ENCODE measurements at places on chromosomes 5 and 9.

DNA sequence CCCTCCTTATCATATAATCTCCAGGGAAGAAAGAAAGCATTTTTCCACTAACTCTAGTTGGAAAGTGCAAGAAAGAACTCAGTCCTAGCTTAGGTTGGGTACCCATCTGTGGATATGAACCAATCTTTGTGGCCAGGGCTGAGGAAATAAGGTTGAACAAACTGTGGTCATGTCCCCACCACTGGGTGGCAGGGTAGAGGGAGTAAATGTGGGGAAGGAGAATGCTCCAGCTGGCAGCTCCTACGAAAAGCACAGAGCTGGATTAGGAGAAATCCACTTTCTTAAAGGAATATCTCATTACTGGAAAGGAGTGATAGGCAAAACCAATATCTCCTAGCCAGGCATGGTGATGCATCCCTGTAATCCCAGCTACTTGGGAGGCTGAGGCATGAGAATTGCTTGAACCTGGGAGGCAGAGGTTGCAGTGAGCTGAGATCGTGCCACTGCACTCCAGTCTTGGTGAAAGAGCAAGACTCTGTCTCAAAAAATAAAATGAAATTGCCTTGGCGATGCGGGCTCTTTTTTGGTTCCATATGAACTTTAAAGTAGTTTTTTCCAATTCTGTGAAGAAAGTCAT is 175.1 kb downstream of the CCDC192 start:
- no peaks in the 10 kb centered on the region for H3K27me3 ChIP-seq
- no peak for DNase-seq
- H3K4me3 ChIP-seq: no peak overlapping the region
- H3K27ac ChIP-seq: no peak overlapping the region
- H3K36me3 ChIP-seq: no peaks in the 10 kb centered on the region

- no peaks in the 10 kb centered on the region for H3K27me3 ChIP-seq
- DNase-seq: no peak
- no peaks in the 10 kb centered on the region for H3K36me3 ChIP-seq
- H3K4me1 ChIP-seq: no peaks in the 10 kb centered on the region
- no peak overlapping the region for H3K4me3 ChIP-seq
- H3K27ac ChIP-seq: no peak overlapping the region
Observed at GRCh38 chr9:84513473-84513872, 156.1 kb upstream of the NTRK2 start.

DNA sequence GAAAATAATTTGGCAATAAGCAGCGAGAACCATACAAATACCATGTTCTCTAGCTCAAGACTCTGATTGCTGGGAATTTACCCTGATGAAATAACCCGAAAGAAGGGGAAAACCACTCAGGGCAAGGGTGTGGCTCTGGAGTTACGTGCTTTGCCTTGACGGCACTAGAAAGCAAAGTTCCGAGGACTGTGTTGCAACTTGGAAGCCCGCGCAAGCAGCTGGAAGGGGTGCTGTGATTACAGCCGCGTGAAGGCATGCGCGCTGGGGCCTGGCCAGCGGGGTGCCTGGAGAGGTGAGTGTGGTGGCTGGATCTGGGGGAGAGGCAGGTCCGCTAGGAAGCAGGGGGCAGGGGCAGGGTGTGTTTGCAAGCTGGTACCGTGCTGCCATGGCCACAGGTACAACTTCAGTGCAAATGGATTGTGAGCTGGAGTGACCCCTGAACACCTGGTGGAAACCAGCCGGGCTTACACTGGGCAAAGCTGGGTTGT is 52.6 kb upstream of the CNOT6 start:
- H3K36me3 ChIP-seq: no peaks in the 10 kb centered on the region
- no peak overlapping the region for H3K4me3 ChIP-seq
- no peaks in the 10 kb centered on the region for H3K27me3 ChIP-seq

DNA sequence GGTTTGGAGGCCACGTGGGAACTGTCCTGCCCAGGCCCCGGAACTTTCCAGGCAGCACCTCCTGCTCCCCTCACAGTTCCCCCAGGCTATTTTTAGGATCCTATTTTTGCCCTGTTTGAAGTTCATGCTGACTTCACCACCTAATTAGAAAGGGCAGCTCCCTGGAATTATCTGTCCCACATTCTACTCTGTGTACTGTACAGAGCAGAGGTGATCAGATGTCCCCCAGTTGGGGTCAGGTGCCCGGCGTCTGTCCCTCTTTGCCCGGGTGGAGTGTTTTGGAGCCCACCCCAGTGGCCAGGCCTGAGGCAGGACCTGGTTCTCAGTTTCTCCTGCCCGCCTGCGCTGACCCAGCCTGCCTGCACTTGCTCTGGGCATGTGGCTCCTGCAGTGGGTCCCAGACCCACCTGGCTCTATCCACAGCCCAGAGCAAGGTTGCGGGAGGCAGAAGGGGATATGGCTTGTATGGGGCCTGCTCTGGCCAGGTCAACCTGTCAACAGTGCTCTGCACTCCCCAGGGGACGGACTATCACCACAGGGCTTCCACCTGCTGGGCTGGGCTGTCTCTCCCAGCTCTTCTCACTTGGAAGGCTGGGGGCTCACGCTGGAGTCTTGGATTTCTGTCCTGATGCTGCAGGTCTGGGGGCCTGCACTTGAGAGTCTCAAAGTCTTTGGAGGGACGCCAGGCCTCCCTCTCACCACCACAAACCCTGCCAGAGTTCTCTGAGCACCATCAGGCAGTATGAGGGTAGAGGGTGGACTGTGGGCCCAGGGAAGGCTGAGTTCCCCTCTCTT is 268.3 kb downstream of the GADD45G start:
- no peak overlapping the region for H3K27ac ChIP-seq
- H3K36me3 ChIP-seq: no peaks in the 10 kb centered on the region
- H3K27me3 ChIP-seq: no peaks in the 10 kb centered on the region
- no peaks in the 10 kb centered on the region for H3K4me1 ChIP-seq
- no peak overlapping the region for H3K4me3 ChIP-seq
- no peak for DNase-seq

- H3K27ac ChIP-seq: peak overlapping the region; percentile 95
- H3K4me1 ChIP-seq: peaks cover 34% of the 10 kb centered on the region
- no peaks in the 10 kb centered on the region for H3K27me3 ChIP-seq
- H3K4me3 ChIP-seq: peak overlapping the region; percentile 95
- H3K36me3 ChIP-seq: no peaks in the 10 kb centered on the region
- DNase-seq: peak; percentile 74
Observed at GRCh38 chr9:111896942-111897600, 457 bp downstream of the UGCG start.

- H3K36me3 ChIP-seq: no peaks in the 10 kb centered on the region
- DNase-seq: no peak
- H3K27me3 ChIP-seq: no peaks in the 10 kb centered on the region
- no peak overlapping the region for H3K27ac ChIP-seq
- no peak overlapping the region for H3K4me3 ChIP-seq
Observed at GRCh38 chr9:70817311-70817710, 304.1 kb downstream of the TRPM3 start.

- no peaks in the 10 kb centered on the region for H3K27me3 ChIP-seq
- H3K36me3 ChIP-seq: no peaks in the 10 kb centered on the region
- H3K4me1 ChIP-seq: no peaks in the 10 kb centered on the region
- no peak overlapping the region for H3K4me3 ChIP-seq
- no peak overlapping the region for H3K27ac ChIP-seq
- DNase-seq: no peak
Observed at GRCh38 chr5:106699198-106699597, 971.5 kb downstream of the EFNA5 start.

DNA sequence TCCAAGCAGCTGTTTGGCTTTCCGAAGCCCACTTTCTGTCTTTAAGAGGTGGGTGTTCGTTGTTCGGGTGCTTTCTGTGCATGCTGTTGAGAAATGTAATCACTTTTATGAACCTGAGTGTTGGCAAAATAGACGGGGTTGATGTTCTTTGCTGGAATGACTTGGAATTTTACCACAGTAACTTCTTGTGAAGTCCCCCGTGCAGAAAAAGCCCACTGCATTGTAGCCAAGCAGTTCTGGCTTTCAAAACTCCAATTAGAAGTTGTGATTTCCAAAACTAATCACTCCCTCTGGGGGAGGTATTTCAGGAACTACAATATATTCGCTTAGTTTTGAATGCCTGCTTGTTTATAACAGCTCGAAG is 111.1 kb downstream of the PAM start:
- no peak for DNase-seq
- H3K4me3 ChIP-seq: peak overlapping the region; percentile 73
- peaks cover 37% of the 10 kb centered on the region for H3K4me1 ChIP-seq
- H3K27ac ChIP-seq: peak overlapping the region; percentile 96

DNA sequence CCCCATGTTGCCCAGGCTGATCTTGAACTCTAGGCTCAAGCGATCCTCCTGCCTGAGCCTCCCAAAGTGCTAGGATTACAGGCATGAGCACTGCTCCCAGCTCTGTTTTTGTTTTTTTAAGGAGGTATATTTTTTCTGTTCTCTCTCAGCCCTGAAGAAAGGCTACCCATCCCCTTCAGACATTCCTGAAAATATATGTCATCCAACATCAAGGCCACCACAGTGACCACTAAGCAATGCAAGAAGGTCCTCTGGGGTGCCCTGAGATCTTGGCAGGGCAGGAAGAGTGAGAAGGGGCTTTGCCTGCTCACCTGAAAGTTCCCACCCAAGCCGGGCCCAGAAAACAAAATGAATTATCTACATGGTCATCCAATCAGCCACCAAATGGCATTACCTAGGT is 47.8 kb upstream of the IL17B start:
- H3K4me3 ChIP-seq: no peak overlapping the region
- no peak for DNase-seq
- peaks cover 42% of the 10 kb centered on the region for H3K4me1 ChIP-seq
- no peaks in the 10 kb centered on the region for H3K27me3 ChIP-seq

DNA sequence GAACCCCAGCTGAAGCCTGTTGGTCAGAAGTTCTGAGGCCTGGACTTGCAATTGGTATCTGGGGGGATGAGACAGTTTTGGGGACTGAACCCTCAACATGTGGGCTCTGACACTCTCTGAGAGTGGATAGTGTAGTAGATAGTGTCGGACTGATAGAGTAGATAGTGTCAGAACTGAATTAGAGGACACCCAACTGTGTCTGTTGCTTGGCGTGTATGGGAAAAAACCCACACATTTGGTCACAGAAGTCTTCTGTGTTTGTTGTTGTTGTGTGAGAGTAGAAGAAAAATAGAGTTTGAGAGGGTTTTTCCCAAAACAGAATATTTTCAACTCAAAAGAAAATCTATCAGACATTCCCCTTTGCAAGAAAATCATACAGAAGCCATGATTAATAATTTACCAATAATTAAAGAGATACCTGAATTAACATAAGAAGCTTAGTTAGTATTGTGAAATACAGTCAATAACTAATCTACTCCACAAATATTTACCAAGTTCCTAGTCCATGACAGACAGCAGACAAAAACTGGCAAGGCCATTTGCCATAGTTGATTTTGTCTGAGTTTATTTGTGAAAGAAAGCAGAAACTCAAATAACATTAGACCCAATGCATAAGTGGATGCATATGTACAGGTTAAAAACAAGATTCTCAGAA is 170.9 kb downstream of the CTNND2 start:
- H3K27me3 ChIP-seq: no peaks in the 10 kb centered on the region
- no peak overlapping the region for H3K27ac ChIP-seq
- H3K36me3 ChIP-seq: no peaks in the 10 kb centered on the region
- no peak overlapping the region for H3K4me3 ChIP-seq
- no peaks in the 10 kb centered on the region for H3K4me1 ChIP-seq
- no peak for DNase-seq

DNA sequence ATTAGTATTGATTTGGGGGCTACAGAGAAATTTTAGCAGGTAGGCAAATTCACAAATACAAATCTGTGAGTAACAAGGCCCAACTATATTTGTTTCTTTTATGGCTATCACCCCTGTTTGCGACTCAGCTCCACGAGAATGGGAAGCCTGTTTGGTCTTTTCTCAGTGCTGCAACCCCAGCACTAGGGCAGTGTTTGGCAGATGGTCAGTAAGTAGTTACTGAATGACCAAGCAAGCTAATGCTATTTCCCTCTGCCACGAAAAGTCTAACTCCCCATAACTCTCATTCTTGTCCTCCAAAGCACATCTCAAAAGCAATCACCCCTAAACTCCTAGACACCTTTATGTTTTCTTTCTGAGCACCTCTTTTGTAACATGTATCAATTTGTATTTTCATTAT is 245.6 kb downstream of the DNAH5 start:
- no peak for DNase-seq
- no peaks in the 10 kb centered on the region for H3K4me1 ChIP-seq
- no peaks in the 10 kb centered on the region for H3K27me3 ChIP-seq

- no peaks in the 10 kb centered on the region for H3K36me3 ChIP-seq
- H3K4me3 ChIP-seq: peak overlapping the region; percentile 71
- no peak for DNase-seq
Observed at GRCh38 chr9:96022445-96023051, 147.1 kb downstream of the ERCC6L2 start.

- no peaks in the 10 kb centered on the region for H3K27me3 ChIP-seq
- no peak overlapping the region for H3K4me3 ChIP-seq
- no peaks in the 10 kb centered on the region for H3K36me3 ChIP-seq
- no peaks in the 10 kb centered on the region for H3K4me1 ChIP-seq
- no peak overlapping the region for H3K27ac ChIP-seq
Observed at GRCh38 chr9:111131211-111131610, 92.9 kb upstream of the LPAR1 start.

DNA sequence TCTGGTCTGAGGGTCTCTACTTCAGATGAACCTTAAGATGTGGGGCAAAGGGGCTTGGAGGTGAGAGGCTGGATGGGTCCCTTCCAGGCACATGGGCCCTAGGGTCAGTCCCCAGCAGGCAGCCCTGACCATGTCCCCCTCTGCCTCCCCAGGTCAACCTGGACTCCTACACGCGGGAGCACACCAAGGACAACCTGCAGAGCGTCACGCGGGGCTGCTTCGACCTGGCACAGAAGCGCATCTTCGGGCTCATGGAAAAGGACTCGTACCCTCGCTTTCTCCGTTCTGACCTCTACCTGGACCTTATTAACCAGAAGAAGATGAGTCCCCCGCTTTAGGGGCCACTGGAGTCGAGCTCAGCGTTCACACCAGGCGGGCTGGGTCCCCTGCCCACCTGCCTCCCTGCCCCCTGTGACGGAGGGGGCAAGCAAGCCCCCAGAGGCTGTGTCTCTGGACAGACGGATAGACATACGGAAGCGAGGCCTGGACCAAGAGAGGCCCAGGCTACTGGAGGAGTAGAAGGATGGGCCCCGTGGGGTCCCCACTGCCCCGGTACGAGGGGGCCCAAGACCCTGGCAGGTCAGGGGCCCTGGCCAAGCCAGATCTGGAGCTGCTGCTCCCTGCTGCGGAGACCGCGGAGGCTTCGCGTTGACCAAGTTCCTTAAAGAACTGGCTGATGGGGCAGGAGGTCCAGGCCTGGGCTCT is 133.2 kb downstream of the RGS3 start:
- H3K4me3 ChIP-seq: peak overlapping the region; percentile 62
- H3K4me1 ChIP-seq: peaks cover 48% of the 10 kb centered on the region
- H3K36me3 ChIP-seq: peaks cover 31% of the 10 kb centered on the region
- no peak for DNase-seq

DNA sequence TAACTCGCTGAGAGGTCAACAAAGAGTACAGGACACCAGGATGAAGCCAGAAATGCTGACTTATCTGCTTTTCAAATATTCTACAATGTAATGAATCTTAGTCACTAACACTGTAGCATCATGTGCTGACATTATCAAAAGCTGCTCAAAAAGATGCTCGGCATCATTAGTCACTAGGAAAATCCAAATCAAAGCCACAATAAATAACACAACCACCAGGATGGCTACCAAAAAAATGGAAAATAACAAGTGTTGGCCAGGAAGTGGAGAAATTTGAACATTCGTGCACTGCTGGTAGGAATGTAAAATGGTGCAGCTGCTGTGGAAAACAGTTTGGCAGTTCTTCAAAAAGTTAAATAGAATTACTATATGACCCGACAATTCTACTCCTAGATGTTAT is 269.1 kb downstream of the GLIS3 start:
- no peaks in the 10 kb centered on the region for H3K4me1 ChIP-seq
- no peaks in the 10 kb centered on the region for H3K27me3 ChIP-seq
- H3K27ac ChIP-seq: no peak overlapping the region
- H3K4me3 ChIP-seq: no peak overlapping the region

- no peaks in the 10 kb centered on the region for H3K27me3 ChIP-seq
- peak overlapping the region; percentile 90 for H3K4me3 ChIP-seq
- peaks cover 12% of the 10 kb centered on the region for H3K4me1 ChIP-seq
- peak overlapping the region; percentile 81 for H3K27ac ChIP-seq
- no peaks in the 10 kb centered on the region for H3K36me3 ChIP-seq
Observed at GRCh38 chr9:133458643-133459312, 1.0 kb upstream of the CACFD1 start.
